ENCODE measurements at places on chromosomes 7 and 10. TPM values are rescaled to one million over a fixed set of nuclear protein-coding genes. Genes with fewer than 3 reads are reported as not detected.

- no peaks in the 10 kb centered on the region for H3K36me3 ChIP-seq
- no peak overlapping the region for H3K27ac ChIP-seq
- H3K4me1 ChIP-seq = peaks cover 5% of the 10 kb centered on the region
- no peak for DNase-seq
Observed at GRCh38 chr10:14717552-14717951, 57.1 kb downstream of the FAM107B start.

CCDC146 gene
- 0.83 TPM for total RNA-seq

DNA sequence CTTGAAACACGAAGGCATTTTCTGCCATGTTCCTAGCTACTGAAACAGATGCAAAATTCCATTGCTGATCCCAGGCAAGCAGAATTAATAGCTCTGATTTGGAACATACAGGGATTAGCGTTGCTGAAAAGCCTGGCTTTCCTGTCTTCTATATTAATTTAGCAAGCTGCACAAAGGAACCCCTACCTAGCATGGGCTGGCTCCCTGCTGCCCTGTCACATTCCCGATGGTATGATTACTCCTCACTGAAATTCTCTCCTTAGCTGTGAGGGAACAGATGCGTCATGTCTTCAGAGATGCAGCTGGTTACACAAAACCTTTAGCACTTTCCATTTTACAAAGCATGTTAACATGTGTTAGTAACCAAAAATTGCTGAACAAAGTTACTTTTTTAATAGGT, 878.9 kb downstream of the TYW1 start:
- no peak overlapping the region for H3K27ac ChIP-seq
- no peaks in the 10 kb centered on the region for H3K36me3 ChIP-seq
- no peaks in the 10 kb centered on the region for H3K27me3 ChIP-seq

GRCh38 chr7:25360451-25360850, 132.2 kb upstream of the NPVF start:
- no peaks in the 10 kb centered on the region for H3K36me3 ChIP-seq
- DNase-seq = no peak
- H3K27ac ChIP-seq = no peak overlapping the region
- H3K4me3 ChIP-seq = no peak overlapping the region

DNA sequence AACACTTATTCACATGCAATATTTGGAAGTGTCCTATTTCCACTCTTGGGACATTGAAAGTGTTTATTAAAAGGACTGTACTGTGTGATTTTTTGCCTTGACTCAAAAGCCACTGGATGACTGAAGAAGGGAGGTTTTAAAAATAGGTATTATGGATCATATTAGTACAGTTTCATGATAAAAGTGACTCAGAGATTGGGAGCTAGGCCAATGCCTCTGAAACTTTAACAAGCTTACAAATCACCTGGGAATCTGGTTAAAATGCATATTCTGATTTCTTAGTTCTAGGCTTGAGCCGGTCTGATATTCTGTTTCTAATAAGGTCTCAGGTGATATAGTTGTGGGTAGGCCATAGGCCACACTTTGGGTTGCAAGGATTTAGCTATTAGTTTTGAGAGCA, 191.2 kb downstream of the PLXDC2 start:
- peak; percentile 45 for DNase-seq
- peaks cover 6% of the 10 kb centered on the region for H3K4me1 ChIP-seq
- H3K4me3 ChIP-seq = no peak overlapping the region
- 0 out of 2 replicates have a peak, but pooled peaks cover under 1% of the 10 kb centered on the region for H3K36me3 ChIP-seq
- no peaks in the 10 kb centered on the region for H3K27me3 ChIP-seq

GRCh38 chr7:124603066-124603465, 162.5 kb downstream of the GPR37 start:
- H3K27ac ChIP-seq = no peak overlapping the region
- no peaks in the 10 kb centered on the region for H3K27me3 ChIP-seq
- H3K4me1 ChIP-seq = no peaks in the 10 kb centered on the region
- peak; percentile 47 for DNase-seq
- no peak overlapping the region for H3K4me3 ChIP-seq
- H3K36me3 ChIP-seq = no peaks in the 10 kb centered on the region

SYPL1 gene
- 19.0 TPM for total RNA-seq

Measured in IMR-90 (cell line).